ENCODE measurements at places on chromosomes 12 and 14.
A peak's percentile ranks its signal among the peaks of the same experiment; 100 is the strongest.

- DNase-seq: no peak
These were observed 77.5 kb downstream of the PHLDA1 start for GRCh38 chr12:75954041-75954440.

DNA sequence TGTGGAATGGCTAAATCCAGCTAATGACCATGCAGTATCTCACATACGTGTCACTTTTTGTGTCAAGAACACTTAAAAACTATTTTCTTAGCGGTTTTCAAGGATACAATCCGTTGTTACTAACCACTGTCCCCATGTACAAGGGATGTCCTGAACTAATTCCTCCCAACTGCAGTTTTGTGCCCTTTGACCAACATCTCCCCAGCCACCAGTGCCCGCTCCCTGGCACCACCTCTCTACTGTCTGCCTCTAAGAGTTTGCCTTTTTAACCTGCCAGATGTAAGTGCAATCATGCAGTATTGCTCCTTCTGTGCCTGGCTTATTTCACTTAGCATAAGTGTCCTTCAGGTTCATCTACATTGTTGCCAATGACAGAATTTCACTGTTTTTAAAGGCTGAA is 315.7 kb downstream of the TMEM121 start:
- no peak for DNase-seq

DNA sequence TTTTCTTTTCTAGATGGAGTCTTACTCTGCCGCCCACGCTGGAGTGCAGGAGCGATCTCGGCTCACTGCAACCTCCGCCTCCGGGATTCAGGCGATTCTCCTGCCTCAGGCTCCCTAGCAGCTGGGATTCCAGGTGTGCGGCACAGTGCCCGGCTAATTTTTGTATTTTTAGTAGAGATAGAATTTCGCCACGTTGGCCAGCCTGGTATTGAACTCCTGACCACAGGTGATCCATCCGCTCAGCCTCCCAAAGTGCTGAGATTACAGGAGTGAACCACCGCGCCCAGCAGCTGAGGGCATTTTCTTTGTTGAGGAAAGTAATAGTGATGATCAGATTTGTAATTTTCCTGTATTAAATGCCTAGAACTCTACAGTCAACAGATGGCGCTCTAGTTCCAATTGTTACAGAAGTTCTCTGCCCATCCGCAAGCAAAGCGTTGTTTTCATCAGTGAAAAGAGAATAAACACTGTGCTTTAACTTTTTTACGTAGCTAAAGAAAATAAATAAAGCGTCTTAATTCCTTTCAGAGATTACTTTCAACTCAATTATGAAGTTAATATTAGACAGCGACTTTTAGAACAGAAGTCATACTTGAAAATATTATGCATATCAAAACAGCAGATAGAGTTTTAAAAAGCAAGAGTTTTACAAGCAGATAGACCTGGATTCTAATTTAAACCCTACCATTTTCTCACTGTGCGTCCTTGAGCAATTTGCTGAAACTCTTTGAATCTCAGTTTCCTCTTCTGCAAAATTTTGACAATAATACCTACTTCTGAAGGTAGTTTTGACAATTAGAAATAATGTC is 335.1 kb downstream of the DUSP6 start:
- DNase-seq: peak; percentile 2

- no peak for DNase-seq
These were observed 57.2 kb upstream of the FICD start for GRCh38 chr12:108457734-108458361.

DNA sequence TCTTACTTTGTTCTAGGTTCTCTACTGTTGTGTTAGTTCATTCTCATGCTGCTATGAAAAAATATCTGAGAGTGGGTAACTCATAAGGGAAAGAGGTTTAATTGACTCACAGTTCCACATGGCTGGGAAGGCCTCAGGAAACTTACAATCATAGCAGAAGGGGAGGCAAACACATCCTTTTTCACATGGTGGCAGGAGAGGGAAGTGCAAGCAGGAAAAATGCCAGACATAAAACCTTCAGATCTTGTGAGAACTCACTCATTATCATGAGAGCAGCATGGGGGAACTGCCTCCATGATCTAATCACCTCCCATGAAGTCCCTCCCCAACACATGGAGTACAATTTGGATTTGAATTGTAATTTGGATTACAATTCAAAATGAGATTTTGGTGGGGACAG is 69.6 kb downstream of the MGST1 start:
- no peak for DNase-seq

GRCh38 chr12:114767906-114768722 is 84.1 kb upstream of the TBX3 start:
- DNase-seq: no peak

DNA sequence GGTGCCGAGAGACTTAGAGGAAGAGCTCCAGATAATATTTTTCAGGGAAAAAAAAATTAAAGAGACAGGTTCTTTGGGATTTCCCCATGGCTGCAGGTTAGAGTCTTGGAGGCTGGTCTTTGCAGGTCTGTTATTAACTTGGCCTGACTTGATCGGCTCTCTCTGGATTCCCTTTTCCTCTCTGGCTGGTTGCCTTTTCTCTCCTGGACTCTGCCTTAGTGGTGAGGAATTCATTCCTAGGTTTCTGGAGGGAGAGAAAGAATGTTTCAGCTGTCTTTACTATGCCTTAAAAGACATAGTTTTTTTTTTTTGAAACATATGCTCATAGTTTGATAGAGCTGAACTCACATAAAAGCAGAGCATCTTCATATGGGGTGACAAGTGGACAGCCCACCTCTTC is 336.3 kb downstream of the BMP4 start:
- no peak for DNase-seq

- no peak for DNase-seq
These were observed 67.3 kb upstream of the FBXO33 start for GRCh38 chr14:39499514-39499913.

- no peak for DNase-seq
These were observed 49.2 kb upstream of the PRPF39 start for GRCh38 chr14:45034730-45035129.

GRCh38 chr12:62865065-62865464 is 69.9 kb downstream of the PPM1H start:
- no peak for DNase-seq

DNA sequence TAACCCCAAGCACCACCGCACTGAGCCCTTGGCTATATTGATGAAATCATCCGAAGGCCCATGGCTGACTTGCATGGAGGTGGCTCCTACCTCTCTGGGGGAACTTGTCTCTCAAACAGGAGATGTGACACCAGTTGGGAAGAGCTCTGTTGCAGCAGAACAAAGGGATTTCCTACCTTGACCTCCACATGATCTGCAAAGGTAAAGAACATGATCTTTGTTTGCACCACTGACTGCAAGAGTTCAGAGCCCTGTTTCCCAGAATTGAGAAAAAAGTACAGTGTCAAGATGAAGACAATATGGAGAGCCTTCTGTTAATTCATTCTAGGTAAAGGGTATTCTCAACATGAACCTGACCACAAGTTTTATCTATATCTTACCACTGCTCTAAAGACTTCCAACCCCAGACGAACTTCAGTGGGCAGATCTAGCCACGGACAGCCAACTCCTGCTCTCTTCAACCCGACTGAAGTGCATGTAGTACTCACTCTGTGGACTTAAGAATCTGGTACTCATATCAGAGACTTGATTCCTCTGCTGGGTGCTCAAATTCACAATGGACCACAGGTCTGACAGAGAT is 32.1 kb downstream of the ZFYVE26 start:
- no peak for DNase-seq

DNA sequence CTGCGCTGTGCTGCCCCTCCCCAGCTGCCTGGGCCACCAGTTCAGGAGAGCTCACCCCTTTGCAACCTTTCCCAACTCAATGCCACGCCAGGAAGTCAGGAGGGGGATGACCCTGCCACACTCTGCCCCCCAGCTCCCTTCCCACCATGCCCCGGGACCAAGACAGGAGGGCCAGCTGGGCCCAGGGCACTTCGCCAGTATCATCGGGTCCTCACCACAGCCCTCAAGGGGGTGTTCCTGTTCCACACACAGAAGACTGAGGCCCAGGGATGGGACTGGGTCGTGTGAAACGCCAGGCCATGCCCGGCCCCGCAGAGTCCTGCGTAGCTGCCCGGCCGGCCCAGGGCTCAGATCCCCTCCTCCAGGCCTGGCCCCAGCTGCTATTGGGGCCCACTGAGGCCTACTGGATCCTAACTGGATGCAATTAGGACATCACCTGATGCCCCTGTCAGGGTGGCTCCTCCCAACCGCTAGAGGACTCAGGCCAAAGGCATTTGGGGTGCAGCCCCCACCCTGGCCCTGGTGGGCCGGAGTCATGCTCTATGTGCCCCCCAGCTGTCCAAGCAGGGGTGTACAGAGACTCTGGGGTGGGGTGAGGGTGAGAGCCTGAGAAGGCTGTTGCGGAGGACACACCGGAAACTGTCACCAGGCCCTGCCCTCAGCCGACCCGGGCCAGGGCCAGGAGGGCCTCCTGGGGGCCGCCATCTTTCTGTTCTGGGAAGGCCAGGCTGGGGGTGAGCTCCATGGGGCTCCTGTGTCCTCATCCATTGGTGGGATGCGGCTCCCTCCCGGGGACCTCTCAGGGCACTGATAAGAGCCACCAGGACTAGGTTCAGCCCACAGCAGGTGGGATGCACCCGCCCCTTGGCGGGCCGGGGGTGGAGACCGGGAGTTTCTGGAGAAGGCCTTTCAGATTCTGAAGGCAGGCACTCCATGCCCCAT is 29.3 kb upstream of the ANKRD9 start:
- DNase-seq: no peak

- DNase-seq: no peak
These were observed 1104.1 kb upstream of the TMEM132C start for GRCh38 chr12:127162902-127163301.

- DNase-seq: peak; percentile 24
These were observed 3.0 kb upstream of the CORO1C start for GRCh38 chr12:108734200-108734906.

GRCh38 chr14:93262446-93262845 is 55.4 kb downstream of the UBR7 start:
- no peak for DNase-seq

DNA sequence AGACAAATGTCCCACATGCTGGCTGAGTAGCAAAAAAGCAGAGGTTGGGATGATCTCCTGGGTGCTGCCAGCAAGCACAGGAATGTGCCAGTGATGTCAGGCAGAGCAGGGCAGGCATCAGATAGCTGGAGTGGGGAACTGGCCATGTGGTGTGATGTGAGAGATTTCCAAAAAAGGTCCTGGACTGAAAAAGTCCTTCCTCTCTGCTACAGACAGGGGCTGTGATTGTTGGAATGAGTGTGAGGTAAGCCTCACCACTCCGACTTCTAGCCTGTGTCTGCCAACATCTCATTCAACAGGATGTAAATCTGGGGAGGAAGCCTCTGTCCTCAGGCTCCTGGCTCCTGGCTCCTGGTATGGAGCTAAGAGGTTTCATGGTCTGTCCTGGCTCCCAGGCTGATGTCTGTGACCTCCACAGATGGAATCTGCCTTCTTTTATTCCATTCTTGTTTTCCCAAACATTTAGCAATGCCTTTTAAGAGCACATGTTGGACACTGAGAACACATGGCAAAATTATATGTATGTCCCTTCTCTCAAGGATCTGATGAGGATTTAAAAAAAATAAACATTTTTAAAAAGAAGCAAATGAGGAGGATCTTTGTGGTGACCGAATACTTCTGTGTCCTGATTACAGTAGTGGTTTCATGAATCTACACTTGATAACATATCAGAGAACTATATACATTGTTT is 50.1 kb upstream of the STK38L start:
- DNase-seq: no peak

DNA sequence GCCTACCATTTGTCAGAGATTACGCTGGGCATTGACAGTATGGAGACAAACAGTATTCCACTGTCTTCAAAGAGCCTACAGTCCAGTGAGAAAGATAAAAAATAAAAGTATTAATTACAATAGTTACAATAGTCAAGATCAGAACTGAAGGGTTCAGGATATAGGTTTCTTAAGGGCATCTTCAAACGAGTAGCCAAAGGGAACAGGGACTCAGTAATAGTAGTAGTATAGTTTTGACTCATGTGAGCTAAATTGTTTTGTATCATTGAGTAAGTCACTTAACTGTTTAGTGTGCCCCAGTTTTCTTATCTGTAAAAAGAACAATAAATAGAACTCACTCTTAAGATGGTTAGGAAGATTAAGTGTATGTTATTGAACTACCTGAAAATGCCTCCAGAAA is 123.6 kb downstream of the METTL25 start:
- DNase-seq: no peak

GRCh38 chr12:67026487-67027246 is 242.5 kb upstream of the CAND1 start:
- no peak for DNase-seq

DNA sequence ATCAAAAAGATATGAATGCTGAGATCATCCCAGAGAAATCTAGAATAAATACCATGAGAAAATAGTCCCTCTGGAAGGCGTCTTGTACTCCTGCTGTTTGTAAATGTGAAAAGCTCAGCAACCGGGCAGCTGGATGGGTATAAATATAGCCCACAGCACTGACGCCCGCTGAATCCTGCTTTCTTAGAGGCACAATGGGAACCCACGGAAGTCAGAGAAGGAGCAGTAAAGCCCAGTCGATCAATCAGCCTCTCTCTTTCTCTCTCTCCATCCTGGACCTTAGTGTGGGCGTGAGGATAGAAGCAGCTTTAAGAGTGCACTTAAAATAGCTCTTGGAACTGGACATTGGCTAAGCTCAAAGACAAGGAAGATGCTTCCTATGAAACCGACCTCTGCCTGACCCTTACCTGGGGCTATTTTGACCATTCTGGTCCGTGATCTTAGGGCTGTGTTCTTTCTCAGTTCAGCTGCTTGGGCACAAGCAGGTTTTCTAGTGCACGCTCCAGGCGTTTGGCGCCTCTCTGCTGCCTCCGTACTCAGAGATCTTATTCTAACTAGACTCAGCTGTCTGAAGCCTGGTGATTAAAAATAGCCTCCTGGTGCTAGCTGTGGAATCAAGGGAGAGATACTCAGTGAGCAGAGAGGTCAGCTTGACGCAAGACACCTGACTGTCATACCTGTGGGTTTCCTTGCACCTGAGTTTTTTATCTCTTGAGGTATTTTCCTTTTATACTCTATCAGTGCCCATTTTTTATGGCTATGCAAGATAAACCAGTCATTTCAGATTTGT is 144.6 kb downstream of the ETV6 start:
- DNase-seq: no peak

DNA sequence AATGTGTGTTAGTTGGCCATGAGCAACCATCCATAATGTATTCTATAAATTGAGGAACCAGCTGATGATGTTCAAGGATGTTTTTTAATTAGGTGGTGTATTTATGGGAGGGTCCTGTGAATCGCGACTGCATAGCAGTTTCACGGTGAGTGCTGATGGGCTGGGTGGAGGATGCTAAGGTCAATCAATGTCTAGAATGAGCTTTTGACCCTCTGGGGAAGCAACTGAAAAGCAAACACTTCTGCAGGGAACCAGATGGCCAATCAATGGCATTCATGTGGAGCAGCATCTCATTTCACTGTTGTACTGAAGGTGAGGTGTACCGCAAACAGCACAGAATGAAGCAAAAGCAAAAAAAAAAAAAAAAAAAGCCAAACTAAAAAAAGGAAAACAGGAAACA is 676.1 kb upstream of the TMEM132C start:
- no peak for DNase-seq

- DNase-seq: no peak
These were observed 9.7 kb downstream of the SLC25A47 start for GRCh38 chr14:100332797-100333196.
